ENCODE measurements at places on chromosomes 1 and 21.

- DNase-seq = no peak
Measured at GRCh38 chr1:9455487-9456234, 83.6 kb upstream of the SLC25A33 start.

DNA sequence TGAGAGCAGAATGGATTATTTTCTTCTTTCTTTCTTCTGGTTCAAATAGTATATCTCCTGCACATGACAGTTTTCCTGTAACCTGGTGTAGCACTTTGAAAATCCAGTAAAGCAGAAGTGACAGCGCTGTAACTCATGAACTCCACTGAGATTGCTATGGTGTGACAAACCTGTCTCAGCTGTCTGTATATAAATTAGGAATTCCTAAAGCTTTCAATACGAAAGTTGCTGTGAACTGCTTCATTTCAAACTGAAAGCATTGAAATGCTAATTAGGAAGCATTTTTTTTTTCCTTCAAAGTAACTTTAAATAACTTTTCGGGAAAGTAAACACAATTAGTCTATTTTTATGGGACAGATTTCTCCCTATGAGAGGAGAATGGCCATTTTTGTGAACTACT is 646.9 kb upstream of the ZP4 start:
- no peak for DNase-seq

DNA sequence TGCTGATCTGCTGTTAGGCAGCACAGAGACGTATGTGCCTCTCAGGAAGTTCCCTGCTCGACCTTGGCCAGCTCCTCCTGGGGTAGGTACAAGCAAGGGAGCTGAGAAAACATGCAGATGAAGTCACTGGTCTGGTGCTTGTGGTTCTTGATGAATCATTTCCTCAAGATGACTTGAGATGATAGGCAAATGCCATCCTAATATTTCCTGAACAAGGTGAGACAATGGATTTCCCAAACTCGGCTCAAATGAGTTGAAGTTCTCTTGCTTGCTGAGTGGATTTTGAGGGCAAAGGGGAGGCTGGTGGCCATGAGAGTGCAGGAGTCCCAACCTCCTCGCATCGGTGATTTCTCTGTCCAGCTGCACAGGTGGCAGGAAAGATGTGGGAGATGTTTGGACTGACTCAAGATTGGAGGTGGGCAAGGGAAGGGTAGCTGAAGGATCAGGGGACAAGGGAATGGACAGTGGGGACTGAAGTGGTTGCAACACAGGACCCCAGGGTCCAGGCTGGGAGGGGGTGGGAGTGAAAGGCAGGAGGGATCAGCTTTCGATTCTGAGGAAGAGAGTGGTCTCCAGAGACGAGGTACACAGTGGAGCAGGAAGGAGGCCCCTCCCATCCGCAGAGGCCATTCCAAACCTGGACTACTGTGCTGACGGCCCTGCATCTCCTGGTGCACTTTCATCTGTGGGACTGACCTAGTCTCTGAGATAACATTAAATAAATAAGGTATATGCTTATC is 63.9 kb downstream of the CAPN2 start:
- no peak for DNase-seq

DNA sequence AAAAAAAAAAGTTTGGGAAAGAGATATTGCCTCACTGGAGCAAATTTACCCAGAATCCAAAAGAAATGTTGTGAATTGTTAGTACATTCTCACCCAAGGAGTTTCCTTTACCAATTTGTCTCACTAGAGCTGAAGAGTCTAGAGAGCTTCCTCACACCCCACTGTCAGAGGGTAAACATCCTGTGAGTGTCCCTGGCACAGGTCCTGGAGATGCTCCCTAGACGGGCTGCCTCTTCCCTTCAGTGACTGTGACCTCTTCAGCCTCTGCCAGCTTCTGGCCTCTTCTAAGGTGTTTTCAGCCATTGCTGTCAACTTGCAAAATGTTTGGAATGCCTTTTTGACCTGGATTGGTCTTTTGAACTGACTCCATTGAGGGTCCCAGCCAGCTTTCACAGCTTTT is 159.4 kb downstream of the DHRS3 start:
- DNase-seq = no peak

GRCh38 chr1:151512801-151513625 is 1.8 kb downstream of the CGN start:
- DNase-seq = no peak

GRCh38 chr21:26946744-26947446 is 20.0 kb downstream of the ADAMTS5 start:
- no peak for DNase-seq

DNA sequence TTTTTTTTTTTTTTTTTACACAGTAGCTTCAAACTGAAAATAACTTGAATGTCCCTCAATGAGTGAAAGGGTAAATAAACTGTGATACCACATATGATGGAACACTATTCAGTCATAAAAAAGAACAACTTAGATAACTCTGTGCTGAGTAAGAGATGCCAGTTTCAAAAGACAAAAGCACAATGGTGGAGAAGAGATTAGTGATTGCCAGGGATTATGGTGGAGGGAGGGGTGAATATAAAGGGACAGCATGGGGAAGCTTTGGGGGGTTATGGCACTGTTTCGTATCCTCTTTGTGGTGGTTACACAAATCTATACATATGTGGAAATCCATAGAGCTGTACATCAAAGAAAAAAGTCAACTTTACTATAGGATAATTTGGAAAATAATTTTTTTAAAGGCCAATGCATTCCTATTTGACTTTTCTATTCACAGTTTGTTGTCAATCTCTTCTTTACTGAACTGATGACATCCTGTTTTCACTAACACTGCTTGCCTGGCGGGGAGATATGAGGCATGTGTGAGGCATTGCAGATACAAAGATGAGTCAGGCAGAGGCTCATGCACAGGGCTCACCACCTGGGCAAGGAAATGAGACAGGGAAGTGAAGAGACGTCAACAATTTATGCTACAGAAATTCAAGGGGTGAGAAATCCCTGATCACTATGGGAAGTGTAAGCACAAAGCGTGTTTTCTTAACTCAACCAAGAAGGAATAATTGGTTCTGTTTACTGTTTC is 302.7 kb downstream of the DUSP10 start:
- peak; percentile 52 for DNase-seq

DNA sequence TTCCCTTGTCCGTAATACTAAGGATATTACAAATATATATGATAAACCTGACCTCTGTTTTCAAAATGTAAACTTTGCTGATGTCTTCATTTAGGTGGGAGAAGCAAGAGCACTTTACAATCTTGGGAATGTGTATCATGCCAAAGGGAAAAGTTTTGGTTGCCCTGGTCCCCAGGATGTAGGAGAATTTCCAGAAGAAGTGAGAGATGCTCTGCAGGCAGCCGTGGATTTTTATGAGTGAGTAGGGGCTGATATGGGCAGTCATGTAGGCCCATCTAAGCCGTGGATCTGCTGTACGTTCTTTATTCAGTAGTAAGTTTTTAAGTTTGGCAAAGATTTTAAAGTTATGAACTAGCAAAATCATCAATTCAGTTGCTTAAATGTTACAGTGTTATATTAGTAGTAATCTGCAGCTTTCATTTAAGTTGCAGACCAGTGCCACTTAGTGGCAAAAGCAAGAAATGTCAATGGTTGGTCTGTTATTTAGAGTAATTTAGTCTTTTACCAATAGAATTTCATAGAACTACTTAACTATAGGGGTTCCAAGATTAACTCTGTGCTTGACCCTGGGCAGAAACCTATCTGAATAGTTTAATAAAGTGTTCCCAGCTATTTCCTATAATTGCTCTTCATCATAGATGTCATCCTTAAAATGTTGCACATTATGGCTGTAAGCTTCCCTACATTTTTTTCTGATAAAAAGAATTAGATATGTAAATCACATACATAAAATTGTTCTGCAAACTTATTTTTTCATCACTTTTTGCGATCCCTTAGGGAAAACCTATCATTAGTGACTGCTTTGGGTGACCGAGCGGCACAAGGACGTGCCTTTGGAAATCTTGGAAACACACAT is 21.3 kb downstream of the GPSM2 start:
- no peak for DNase-seq

- DNase-seq = no peak
Measured at GRCh38 chr1:172637522-172637921, 21.4 kb upstream of the FASLG start.

- DNase-seq = no peak
Measured at GRCh38 chr1:208117409-208117808, 126.8 kb downstream of the PLXNA2 start.

DNA sequence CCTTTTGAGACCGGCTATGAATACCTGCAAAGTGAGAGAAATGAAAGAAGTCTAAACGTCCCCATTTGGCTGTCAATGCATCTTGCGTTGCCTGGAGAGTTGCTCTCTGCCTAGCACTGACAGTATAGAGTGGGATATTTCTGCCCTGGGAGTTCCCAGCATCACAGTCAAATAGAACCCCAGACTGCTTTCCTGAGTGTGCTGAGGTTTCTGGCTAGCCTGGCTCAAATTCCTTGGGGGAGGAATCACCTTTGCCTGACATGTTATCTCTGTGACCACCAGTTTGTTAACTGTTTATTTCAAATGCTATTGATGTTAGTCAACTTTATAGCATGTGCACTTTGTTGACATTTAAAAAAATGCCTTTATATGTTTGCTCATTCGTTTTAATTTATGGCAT is 212.0 kb upstream of the FAM78B start:
- DNase-seq = no peak

DNA sequence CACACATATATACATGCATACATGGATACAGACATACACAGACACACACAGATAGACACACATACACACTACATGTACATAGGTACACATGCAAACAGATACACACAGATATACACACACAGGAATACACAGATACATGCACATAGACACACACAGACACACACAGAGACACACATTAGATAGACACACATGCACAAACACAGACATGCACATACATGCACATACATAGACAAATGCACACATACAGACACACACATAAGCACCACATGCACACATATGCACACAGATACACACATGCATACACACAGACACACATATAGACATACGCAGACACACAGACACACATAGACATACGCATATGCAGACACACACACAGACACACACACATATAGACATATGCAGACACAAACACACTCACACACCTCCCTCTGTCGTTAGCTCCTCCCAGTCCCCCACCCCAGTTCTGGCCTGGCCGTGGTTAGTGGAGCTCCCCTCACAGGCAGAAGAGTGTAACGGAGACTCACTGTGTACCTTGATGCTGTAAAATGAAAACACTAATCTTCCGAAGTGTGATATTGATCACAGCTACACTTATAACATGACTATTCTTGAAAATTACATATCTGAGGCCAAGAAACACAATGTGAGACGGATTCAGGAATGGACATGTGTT is 7.6 kb downstream of the UBASH3A start:
- DNase-seq = no peak

- DNase-seq = no peak
Measured at GRCh38 chr1:16109571-16109970, 36.1 kb upstream of the FAM131C start.

- DNase-seq = no peak
Measured at GRCh38 chr1:41368801-41369200, 7.6 kb downstream of the FOXO6 start.

- no peak for DNase-seq
Measured at GRCh38 chr1:27430903-27431600, 38.6 kb downstream of the GPR3 start.

DNA sequence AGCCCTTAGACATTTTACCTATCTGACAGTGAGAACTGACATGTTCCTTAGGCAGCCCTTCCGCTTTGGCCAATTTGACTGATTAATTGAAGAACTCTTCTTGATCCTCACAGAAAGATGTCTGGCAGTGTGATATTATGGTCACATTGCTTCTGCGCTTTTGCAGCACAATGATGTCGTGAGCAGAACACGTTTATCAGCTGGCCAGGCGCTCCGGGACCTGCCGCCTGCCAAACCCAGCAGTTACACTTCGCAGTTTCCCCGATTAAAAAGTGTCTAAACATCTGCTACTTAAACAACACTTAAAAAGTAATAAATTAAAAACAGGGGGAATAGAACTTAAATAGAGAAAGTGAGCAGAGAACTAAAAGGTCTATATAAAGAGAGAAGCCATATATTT is 103.5 kb upstream of the ETS2 start:
- no peak for DNase-seq

- DNase-seq = peak; percentile 77
Measured at GRCh38 chr1:221937155-221937953, 195.5 kb upstream of the DUSP10 start.

GRCh38 chr21:40972151-40972550 is 125.2 kb upstream of the DSCAM start:
- DNase-seq = no peak

DNA sequence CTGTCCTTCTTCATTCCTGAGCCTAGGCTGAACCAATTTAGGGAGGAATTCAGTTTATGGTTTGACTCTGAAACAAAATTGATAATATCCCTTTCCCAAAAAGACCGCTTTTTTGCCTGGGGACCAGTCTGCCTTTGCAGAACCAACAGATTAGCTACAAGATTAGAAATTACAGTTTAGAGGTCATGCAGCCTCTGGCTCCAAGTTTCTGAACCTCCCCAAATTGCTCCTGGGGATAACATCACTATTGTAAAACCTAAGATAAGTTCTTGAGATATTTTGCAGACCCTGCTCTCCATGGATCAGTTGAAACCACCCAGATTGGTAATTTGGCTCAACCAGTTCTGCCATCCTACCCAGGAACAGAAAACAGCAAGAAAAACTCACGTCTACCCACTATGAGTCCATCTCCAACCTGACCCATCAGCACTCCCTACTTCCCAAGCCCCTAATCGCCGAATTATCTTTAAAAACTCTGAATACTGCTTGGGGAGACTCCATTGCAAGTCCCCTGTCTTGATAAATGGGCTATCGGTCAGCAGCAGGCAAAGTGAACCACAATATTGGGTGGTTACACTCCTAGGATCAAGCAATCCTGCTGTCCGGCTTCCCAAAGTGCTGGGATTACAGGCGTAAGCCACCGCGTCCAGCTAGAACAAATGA is 605 bp upstream of the RABGGTB start:
- no peak for DNase-seq

DNA sequence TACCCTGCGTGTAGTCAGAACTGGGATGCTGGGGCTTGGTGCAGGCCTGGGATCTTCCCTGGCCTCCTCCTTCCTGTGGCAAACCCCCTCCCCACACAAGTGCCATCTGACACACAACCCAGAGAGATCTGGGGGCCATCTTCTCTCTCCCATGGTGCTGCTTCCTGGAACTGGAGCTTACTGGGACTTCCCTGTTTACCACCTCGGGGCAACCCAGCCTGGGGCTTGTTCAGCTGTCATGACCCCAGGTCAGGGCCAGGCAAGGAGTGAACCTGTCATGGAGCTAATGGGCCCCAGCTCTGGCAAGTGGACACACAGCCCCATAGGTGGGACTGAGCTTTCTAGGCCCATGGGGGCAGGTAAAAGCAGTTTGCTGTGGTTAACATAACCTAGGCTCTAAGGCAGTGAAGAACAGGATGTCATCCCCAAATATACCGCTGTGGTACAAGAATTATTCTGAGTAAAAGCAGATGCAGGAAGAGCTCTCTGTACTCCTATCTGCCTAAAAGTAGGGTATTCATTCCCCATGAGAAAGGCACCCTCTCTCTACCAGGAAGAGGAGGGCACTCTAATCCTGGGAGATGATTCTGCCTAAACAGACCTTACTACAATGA is 2.4 kb downstream of the TRIM11 start:
- no peak for DNase-seq

DNA sequence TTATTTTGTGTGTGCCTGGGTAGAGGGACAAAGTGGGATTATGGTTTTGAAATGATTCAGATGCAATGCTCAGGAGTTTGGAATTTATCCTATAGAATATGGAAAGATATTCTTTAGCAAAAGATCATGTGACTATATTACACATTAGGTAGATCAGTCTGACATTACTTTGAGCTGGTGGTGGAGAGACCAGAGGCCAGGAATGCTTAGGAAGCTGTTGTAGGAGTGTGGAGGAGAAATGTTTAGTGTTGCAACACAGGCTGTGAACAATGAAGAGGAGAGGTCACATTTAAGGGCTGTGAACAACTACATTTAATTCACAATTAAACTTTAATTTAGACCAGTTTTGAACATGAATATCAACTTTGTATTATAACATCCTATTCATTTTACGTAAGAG is 45.3 kb upstream of the PODN start:
- no peak for DNase-seq

All from GM12878 (cell line).